Suppressor macrophage treated with lipopolysaccharide for 4 hours (primary cell): ENCODE measurements at places on chromosomes 3 and 15.

- no peak for DNase-seq
These were observed 51.5 kb upstream of the AGTR1 start for GRCh38 chr3:148646126-148646665.

- DNase-seq = no peak
These were observed 62.7 kb upstream of the ITGA11 start for GRCh38 chr15:68494573-68495110.

DNA sequence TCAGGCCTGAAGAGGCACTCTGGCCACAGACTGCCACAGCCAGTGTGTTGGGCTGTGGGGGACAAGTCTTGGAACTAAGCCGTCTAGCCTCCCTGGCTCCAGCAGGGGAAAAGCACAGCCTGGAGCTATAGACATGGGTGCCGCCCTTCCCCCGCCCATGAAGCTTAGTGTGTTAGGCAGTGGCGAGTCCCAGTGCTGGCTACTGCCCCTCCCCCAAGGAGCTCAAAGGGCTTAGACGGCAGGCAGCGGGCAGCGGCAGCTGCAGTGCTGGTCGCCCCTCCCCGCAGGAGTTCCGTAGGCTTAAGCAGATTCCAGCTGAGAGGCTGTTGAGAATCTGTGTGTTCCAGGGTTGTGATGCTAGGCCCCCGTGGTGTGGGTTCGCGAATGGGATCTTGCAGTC, 135.8 kb upstream of the RORA start:
- no peak for DNase-seq

DNA sequence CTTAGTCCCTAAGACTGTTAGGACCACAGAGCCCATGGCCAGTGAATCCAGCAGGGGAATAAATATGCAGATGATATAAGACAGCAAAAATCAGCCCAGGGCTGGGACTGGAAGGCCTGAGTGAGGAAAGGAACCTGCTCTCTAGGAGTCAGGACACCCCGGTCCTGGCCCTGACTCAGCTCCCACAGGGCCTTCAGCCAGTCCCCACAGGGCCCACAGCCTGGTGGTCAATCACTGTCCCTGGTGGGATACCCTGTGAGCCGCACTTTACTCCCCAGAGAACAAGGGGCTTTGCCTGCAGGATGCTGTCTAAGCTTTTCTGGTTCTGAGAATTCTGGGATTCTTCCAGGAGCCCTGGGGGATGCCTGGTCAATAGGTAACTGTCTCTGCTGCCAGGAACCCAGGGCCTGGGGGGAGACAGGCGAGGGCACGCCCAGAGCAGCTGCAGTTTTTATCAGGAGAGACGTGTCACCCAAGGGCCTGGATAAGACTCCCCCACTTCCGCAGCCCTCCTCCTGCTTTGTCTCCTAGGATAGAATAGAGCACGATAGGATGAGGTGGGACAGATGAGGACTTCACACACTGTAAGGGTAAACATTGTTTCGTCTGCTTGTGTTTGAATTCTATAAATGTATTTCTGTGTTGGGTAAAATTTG, 49.5 kb upstream of the MCF2L2 start:
- DNase-seq = no peak

DNA sequence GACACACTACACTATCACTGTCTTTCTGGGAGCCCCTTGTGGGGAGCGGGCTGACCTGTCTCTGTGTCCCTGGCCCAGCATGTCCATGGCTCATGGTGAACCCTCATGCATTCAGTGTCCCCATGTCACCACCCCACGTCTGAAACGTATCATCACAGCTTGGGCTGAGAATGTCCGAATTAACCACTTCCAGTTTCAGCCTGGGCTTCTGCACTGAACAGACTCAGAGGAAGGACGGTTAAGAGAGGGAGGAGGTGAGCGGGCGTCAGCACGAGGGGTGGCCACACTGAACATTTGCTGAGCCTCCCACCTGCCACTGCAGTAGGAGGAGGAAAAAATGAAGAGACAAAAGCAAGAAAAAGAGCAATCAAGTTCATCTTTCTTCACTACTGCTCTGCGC, 30.5 kb downstream of the ATP2B2 start:
- peak; percentile 33 for DNase-seq

- DNase-seq = peak; percentile 29
These were observed 26.5 kb upstream of the PLOD2 start for GRCh38 chr3:146187334-146187950.

- peak; percentile 17 for DNase-seq
These were observed 764 bp downstream of the UACA start for GRCh38 chr15:70762469-70763119.

- no peak for DNase-seq
These were observed 83.0 kb downstream of the CNTN3 start for GRCh38 chr3:74531491-74531890.

- DNase-seq = no peak
These were observed 11.0 kb downstream of the CD47 start for GRCh38 chr3:108079877-108080276.

GRCh38 chr15:67018441-67018840, 47.0 kb upstream of the SMAD3 start:
- no peak for DNase-seq

- DNase-seq = no peak
These were observed 23.4 kb downstream of the ARMC8 start for GRCh38 chr3:138210528-138210927.

- DNase-seq = no peak
These were observed 5.4 kb upstream of the FBN1 start for GRCh38 chr15:48650931-48651330.

DNA sequence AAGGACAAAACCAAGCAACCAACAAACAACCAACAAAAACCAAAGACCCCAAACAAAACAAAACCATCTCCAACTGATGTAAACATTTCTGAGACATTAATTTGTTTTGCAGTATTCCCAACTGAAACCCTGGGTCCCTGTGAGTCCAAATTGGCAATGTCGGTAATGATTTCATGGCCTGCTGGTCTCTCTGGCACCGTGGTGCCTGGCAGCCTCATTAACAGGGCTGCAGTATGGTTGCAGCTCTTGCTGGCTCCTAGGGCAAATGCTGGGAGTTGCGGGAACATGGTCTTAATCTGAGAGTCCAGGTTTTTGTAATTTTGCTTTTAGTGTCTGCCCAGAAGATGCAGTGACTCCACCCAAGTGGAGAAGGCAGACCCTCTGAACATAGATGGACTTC, 128.3 kb downstream of the SV2B start:
- DNase-seq = no peak

- peak; percentile 6 for DNase-seq
These were observed 28.8 kb upstream of the HDAC11 start for GRCh38 chr3:13451301-13451673.

GRCh38 chr15:73965758-73966113, 26.4 kb downstream of the STOML1 start:
- peak; percentile 78 for DNase-seq

DNA sequence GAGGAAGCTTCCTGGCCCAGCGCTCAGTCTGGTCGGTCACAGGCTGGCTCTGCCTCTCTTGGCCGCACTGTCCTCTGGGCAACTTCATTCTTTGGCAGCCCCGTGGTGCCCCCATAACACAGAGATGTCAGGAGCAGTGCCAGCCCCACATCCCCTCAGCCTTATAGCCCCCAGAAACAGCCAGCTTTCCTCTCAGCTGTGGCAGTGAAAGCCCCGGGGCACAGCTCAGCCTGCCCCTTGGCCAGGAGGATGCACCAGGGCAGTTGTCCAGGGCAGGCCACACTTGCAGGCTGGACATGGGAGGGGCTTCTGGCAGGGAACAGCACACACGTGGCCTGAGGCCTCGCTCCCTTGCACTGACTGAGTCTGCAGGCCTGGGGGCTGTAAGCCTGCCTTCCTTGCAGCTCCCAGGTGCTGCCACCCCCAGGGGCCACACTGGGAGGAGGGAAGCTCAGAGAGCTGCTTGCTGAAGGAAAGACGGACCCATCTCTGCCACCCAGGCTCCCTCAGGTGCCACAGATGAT, 10.3 kb upstream of the RHO start:
- DNase-seq = no peak

- no peak for DNase-seq
These were observed 13.2 kb downstream of the CTSH start for GRCh38 chr15:78931439-78932257.

DNA sequence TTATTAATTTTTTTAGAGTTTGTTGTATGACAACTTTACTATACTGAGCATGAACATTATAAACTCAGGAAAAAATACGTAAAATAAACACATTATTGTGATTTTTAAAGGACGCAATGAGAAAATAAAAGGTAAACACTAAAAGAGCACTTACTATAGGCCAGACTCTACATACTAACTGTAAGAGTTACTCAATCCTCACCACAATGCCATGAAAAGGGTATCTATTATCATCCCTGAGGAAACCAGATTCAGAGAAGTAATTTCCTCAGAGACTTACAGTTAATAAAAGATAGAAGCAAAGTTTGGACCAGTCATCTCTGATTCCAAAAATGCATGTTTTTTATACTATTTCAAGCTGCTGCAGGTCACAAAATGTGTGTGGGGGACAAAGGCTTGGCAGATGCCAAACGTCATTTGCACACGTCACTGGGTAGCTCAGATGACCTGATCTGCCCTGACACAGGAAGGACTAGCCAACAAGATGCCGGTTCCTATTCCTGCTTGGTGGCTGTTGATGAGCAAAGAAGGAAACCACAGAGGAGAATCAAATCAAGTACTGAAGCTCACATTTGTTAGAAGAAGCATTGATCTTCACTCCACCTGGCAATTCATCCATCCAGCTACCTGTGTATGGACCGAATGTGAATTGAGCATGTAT, 42.3 kb downstream of the KLHL6 start:
- peak; percentile 90 for DNase-seq

DNA sequence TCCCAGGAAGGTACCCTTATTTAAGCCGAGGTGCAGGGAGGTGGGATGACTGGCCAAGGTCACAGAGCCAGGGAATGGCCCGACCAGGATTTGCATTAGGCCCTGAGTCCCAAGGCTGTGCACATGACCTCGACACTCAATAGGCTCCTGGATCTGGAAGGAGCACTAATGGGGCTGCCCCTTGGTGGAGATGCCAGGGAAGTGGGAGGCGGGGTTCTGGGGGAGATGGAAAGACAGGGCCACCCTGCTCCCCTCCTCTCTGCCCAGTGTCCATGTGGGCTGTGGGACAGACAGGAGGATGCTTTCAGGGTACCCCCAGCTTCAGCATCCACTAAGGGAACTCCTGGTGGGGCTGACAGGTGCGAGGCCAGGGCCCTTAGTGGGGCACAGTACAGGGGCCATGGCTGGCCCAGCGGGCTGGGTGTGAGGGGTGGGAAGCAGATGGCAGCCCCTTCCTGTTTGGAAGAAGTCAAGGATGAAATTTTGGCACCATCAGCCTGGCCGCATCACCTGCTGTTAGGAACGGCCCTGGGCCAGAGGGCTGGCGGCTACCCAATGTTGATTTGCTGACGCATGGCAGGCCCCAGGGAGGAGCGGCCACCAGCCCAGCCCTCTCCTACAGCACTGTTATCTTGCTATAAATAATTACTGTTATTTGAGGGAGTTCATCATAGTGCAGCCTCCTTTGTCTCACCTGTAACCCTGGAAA, 37.3 kb downstream of the ATP2B2 start:
- no peak for DNase-seq

- no peak for DNase-seq
These were observed 46.7 kb downstream of the CD200R1L start for GRCh38 chr3:112799946-112800345.

DNA sequence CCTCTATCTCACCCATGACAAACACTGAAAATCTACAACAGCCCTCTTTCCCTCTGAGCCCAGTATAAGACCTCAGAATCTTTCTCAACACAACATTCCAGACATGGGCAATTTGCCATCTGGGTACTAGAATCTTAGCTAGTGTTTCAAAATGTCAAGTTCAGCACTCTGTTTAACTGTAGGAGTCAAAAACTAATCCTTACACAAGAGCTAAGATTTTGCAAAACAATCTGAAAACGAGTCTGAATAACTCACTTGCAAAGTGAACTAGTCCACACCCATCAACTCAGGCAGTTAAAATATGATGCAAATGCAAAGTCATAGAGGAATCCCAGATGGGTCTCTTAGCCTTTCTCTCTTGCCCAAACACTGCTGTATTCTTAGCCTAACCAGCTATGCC, 67.8 kb downstream of the GPR176 start:
- no peak for DNase-seq

GRCh38 chr3:78991656-78992055, 776.1 kb downstream of the ROBO1 start:
- DNase-seq = no peak

GRCh38 chr15:29109762-29110161, 159.9 kb downstream of the NSMCE3 start:
- DNase-seq = no peak

GRCh38 chr3:151230646-151231045, 27.6 kb upstream of the GPR171 start:
- DNase-seq = peak; percentile 85

GRCh38 chr3:134134698-134135415, 105.1 kb upstream of the SLCO2A1 start:
- no peak for DNase-seq

DNA sequence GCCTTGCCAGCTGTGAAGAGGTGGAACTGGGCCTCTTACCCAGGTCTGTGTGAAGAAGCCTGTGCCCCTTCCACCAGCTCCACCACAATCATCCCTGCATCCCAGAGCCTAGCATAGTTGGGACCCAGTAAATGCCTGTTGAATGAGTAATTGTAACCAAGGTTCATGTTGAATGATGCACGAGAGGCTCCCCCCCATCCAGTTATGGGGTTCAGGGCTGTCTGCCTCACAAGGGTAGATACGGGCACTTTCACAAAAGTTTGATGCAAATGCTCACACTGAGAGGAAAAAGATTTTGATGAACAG, 29.5 kb upstream of the TSEN2 start:
- DNase-seq = peak; percentile 11

GRCh38 chr3:31768479-31769125, 212.5 kb downstream of the OSBPL10 start:
- DNase-seq = peak; percentile 73

DNA sequence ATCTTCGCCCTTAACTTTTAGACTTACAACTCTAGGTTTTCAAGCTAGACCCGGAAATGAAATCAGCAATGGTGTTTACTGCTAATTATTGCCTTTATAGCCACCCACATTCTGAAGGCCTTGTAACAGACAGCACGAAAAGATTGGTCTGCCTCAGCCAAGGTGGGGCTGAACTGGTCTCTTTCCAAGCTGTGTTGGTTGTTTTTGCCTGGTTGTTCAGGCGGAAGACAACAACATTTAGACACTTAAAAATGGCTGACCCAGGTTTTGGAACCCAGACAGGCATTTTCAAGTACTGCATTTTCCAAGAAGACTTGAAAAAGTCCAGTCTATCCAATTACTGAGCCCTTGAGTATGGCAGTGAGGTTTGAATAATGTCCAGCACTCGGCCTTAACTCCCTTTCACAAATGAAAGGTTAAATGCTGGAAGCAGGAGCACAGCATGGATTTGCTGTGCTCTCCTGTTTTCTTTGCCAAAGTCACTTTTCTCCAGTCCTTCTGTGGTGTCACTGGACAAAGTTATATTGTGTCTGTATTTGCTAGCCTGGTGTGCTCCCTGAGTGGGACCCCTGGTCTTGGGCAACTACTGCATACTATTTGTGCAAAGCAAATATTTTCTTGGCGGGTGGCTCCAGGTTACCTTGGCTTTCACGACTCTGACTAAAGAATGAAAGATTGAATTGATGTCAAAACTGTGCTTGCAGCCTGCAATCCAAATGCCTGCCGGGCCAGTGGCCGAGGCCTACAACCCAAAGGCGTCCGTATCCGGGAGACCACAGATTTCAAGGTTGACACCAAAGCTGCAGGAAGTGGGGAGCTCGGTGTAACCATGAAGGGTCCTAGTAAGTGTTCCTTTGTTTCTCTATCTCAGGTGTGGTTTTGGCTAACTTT, 93.5 kb downstream of the FLNB start:
- DNase-seq = no peak
